Stimulated activated CD4-positive, alpha-beta T cell treated with anti-CD3 and anti-CD28 coated beads, Interleukin-1b, Interleukin-23, amount 100 ng/mL, for 4 hours (primary cell): ENCODE measurements at places on chromosomes 2 and 18.
A peak's percentile ranks its signal among the peaks of the same experiment; 100 is the strongest.

DNA sequence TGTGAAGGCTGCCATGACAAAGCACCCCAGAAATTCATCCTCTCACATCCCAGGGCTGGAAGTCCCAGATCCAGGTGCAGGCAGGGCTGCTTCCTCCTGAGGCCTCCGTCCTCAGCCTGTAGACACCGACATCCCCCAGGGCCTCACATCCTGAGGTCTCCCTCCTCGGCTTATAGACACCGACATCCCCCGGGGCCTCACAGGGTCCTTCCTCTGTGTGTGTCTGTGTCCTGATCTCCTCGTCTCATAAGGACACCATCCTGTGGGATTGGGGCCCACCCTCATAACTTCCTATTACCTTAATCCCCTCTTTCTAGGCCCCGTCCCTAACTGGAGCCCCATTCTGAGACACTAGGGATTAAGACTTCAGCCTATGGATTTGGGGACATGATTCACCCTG is 92.0 kb upstream of the SNTG2 start:
- DNase-seq, result no peak

GRCh38 chr2:86603905-86604304 is 19.8 kb downstream of the RNF103 start:
- no peak for DNase-seq

DNA sequence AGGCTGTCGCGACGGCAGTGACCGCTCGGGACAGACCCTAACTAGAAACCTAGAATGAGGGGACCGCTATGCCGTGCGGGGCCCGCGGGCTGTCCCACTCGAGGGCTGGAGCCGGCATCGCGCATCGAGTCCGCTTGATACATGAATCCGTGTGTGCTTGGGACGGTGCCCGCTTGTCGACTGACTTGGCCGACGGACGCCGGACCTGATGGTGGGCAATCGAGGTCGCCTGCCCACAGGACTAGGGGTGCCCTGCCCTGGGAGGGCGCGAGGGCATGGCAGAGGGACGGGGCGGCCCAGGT is 749 bp upstream of the PTMA start:
- peak; percentile 51 for DNase-seq

GRCh38 chr2:224984637-224985036 is 57.6 kb downstream of the DOCK10 start:
- DNase-seq, result no peak

DNA sequence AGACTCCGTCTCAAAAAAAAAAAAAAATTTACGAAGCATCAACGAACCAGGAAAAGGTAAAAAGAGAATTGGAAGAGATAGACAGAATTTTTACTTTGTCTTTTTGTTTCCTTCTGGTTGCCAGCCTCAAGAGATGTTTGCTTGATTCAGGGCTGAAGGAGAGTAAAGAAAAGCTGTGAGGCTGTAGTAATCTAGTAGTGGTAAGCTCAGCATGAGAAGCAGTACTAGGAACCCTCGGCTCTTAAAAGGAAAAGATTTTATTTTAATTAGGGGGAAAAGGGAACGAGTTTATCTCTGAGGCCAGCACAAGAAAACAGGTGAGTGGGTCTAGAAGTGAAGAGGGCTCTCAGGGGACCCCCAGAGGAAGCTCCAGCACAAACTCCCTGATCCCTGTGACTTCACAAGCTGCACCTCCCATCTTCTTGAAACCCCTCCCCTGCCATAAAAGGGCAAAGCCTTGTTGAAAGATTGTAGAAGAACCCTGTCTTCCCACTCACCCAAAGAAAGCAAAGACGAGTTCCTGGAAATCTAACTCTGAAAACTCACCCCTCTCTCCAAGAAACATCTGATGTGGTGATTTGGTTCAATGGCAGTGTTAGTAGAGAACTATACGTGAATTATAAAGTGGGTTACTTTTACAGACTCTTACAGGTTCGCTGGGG is 8.6 kb downstream of the RBMS1 start:
- DNase-seq, result peak; percentile 22

DNA sequence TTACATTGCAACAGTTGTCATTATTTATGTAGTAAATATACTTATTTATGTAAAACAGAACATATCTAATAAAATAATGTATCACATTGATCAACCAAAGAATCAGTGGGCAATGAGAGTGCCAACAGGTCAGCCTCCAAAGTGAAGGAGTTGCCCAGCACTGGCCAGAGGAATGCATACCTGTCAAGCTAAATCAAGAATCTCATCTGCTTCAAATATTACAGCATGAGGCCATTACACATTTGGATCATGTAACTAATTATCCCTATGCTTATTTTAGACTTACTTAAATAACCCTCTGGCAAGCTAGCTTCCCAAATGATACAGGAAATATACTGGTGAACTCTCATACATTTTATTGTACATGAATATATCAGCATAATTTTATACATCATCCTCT is 1211.7 kb upstream of the ACVR2A start:
- no peak for DNase-seq

DNA sequence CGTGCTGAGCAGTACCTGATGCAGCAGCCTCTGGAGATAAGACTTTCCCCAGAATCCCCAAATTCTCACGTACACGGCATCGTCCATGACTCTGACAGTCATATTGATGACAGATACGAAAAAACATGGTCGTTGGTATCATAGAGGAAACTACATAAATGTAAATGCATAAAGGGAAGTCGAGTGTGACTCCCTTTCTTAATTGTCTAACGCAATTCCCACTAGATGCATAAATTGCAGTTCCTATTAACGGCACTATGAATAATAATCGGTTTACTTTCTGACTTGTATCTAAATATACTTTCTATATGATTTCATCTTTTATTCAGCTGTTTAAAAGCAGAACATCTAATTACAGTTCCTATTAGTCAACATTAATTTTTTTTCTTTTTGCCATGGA is 322.6 kb upstream of the REV1 start:
- DNase-seq, result no peak

- DNase-seq, result no peak
These were observed 87.4 kb upstream of the HS6ST1 start for GRCh38 chr2:128405981-128406613.

- DNase-seq, result no peak
These were observed 175.0 kb downstream of the SETBP1 start for GRCh38 chr18:44855681-44856080.

- peak; percentile 83 for DNase-seq
These were observed 14.5 kb upstream of the DDX1 start for GRCh38 chr2:15577071-15577735.

- DNase-seq, result no peak
These were observed 103.9 kb downstream of the RND3 start for GRCh38 chr2:150383587-150383986.

GRCh38 chr2:43519643-43520221 is 76.1 kb downstream of the THADA start:
- no peak for DNase-seq

- DNase-seq, result no peak
These were observed 10.7 kb downstream of the C2orf74 start for GRCh38 chr2:61172671-61173070.
